ENCODE measurements at places on chromosomes 16 and 17.

- DNase-seq = no peak
Observed at GRCh38 chr17:10316801-10317542, 55.8 kb downstream of the MYH13 start.

GRCh38 chr16:11893571-11893970 is 22.2 kb downstream of the GSPT1 start:
- DNase-seq = no peak

DNA sequence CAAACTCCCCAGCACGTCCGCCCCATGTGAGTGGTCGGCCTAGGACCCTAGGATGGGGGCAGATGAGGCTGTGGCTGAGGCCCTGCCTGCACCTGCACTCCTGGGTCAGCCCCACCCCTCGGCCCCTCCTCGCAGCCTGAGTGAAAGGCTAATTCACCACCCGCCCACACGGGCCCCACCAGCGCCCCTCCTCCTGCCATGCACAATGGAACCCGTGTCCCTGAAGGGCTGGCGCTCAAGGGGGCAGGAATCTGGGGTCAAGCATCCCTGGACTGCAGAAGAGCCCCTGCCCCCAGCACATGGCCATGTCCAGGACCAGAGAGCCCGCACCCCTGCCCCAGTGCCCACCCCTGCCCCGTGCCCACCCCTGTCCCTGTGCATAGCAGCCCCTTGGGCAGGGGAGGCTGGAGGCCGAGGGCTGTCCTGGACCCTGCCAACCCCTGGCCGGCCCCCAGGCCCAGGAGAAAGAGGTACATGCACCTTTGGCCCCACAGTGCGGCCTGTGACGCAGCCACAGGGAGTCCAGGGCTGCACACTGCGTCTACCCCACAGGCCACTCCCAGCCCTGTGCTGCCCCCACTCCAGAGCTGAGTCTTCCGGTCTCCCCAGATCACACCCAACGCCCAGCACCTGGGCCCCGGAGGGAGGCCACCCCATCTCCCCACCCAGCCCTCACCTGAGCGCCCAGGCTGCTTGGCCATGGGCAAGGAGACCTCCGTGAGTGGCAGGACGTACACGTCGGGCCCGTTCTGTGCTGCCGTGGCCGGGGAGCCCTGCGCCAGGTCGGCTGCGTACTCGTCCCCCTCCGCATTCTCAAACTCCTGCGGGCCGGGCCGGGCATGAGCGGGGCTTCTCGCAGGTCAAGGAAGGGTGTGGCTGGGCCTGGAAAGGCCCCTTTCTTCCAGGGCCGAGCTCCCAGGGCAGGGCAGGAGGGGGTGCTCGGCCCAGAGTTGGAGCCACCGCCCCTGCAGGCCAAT is 34.6 kb upstream of the PVALEF start:
- DNase-seq = no peak

GRCh38 chr16:49951574-49952195 is 73.3 kb upstream of the CNEP1R1 start:
- no peak for DNase-seq

DNA sequence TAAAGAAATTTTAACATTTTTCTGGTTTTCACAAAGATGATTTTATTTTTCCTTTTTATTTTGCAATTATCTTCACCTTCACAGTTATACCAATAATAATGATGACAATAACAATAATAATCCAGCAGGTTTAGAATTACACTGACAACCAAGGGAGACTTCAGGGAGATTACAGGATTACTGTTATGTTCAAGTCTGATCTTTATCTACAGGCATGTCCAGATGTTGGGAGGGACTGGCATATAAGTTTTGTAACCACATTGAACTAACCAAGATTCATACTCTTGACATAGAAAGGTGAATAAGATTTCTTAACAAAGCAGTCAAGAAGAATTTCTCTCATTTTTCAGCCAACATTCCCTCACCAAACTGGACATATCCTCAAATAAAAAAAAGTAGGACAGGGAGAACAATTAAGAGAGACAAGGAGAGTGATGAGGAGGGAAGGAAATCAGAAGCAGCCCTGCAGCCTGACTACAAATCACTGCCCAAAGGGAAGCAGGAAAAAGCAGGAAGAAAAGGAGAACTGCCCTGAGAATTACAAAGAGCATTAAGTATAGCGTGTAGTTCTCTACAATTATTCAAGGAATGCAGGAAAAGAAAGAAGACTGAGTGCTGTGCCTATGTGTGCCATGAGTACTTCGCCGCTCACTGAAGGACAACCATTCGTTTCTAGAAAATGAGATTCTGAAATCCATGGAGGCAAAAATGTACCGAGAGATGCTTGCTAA is 155.7 kb upstream of the C17orf78 start:
- no peak for DNase-seq

GRCh38 chr16:48492133-48492532 is 106.9 kb upstream of the SIAH1 start:
- no peak for DNase-seq

DNA sequence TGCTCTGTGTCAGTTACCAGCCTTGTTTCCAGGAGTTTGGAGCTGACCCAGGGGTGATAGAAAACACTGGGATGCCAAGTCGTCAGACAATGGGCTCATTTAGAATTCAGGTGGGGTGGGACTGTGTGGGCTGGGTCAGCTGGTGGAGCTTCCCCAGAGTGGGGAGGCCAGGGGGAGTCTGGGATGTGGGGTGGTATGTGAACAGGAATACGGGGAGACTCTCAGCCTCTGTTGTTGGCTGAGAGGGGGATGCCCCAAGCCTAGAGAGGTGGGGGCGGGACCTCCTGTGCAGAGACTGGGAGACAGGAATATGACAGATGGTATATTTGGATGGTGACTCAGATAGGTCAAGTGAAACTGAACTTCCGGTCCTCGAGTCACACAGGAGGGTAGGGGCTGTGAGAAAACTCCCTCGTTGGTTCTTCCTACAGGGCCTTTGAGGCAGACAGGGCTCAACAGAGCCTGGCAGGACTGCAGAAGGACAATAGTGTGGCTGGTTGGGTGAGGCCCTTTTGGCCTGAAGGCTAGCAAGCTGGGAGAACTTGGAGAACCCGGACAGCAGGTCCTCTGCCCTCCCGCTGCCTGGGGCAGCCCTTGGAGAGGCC is 23.7 kb downstream of the CDH1 start:
- no peak for DNase-seq

- DNase-seq = no peak
Observed at GRCh38 chr17:8994319-8994718, 27.0 kb upstream of the NTN1 start.

DNA sequence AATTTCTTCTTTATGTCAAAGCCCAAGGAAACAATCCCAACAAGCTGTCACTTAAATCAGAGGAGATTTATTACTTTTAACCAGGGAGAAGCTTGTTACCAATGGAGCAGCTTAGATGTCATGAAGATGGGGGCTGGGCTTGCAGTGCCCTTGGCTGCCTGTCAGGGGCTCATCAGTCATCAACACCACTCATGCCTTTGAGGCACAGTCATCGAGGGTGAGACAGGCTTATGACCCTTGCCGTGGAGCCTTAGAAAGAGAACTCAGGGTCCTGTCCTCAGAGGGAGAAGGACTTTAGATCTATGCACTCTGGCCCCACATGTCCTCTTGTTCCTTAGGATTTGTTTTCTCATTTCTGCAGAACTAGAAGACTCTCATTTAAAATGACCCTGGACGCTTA is 318.3 kb downstream of the CBLN1 start:
- no peak for DNase-seq

DNA sequence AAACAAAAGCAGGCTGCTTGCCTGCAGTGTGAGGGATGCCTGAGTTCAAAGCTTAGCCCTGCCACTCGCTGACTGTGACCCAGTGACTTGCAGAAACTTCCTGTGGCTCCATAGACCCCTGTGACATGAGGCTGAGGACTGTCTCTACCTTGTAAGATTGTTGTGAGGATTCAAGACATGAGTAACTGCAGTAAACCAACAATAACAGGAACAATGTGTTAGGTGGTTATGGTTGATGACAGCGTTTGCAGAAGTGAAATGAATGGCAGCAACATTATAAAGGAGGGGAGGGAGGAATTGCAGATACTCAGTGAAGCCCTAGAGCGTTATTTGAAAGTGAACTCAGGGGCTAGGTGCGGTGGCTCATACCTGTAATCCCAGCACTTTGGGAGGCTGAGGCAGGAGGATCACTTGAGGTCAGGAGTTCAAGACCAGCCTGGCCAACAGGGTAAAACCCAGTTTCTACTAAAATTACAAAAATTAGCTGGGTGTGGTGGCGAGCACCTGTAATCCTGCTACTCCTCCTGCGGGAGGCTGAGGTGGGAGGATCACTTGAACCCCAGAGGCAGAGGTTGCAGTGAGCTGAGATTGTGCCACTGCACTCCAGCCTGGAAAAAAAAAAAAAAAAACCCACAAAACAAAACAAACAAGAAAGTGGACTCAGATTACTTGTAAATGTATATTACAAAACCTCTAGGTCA is 33.5 kb upstream of the EMP2 start:
- DNase-seq = no peak

DNA sequence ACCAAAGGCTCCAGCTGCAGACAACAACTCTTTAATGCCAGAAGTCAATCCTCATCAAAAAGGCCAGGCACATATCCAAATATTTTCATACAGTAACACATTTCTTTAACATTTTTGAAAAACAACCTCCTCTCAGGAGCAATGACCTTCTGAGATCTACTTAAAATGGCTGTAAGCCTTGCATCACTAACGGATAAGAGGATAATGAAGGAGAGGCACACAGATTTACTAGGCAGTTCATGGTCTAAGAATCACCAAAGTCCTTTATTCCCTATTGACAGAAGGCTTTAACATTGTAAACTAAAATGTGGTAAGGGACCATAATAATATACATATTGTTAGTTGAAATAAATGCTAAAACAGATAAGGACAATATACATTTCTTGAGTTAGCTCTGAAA is 114.7 kb downstream of the USP32 start:
- DNase-seq = no peak

GRCh38 chr16:87391324-87391949 is 699 bp upstream of the MAP1LC3B start:
- no peak for DNase-seq

GRCh38 chr16:88543230-88543813 is 26.9 kb upstream of the ZC3H18 start:
- no peak for DNase-seq

GRCh38 chr17:42463976-42464400 is 5.3 kb downstream of the ATP6V0A1 start:
- no peak for DNase-seq

DNA sequence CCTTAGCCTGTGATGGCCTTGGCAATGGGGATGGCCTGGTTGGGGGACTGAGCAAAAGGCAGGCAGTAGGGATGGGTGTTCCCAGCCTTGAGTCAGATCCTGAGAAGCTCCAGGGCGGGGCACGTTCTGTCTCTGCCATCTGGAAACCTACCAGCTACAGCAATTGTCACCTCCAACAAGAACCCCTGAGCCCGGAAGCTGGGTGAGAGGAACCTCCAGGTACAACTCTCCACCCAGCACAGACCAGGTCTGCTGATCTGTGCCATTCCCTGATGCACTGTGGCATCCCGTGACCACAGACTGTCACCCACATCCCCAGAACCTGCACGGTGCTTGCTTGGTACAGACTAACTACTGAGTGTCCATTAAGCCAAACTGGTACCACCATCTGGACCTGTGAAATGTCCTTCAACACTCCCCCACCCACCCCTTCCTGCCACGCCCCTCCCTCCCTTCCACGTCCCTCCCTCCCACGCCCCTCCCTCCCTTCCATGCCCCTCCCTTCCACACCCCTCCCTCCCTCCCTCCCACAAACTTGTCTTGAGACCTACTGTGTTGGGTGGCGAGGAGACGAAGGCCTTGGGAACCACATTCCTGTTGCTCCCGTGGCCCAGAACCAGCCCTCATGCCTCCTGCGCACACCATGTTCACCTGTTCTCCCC is 16.6 kb downstream of the MYO15B start:
- DNase-seq = no peak

DNA sequence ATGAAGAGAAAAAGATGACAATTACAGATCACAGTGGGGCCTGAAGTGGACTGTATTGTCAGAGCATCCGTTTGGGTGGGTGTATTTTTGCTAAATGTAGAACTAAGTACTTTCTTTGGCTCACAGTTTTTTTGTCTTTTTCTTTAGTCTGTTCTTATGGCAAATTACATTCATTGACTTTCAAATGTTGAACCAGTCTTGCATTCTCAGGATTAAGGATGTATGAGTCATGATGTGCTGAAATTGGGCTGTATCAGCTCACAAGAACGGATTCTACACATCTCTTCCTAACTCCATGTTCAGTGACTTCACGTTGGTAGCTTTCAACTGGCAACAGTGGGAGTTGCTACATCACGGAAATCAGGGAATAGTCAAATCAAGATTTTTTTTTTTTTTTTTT is 66.5 kb downstream of the TEX2 start:
- DNase-seq = no peak

- DNase-seq = no peak
Observed at GRCh38 chr17:7321466-7321865, 6.3 kb upstream of the GPS2 start.

GRCh38 chr17:497241-498034 is 144.8 kb upstream of the RPH3AL start:
- DNase-seq = no peak

GRCh38 chr16:3850544-3850899 is 30.0 kb downstream of the CREBBP start:
- DNase-seq = no peak

GRCh38 chr17:48587276-48588073 is 2.6 kb downstream of the HOXB3 start:
- DNase-seq = no peak

Measured in iPS DF 19.7 (cell line).